ENCODE measurements at places on chromosomes 3 and 15.
A peak's percentile ranks its signal among the peaks of the same experiment; 100 is the strongest.

DNA sequence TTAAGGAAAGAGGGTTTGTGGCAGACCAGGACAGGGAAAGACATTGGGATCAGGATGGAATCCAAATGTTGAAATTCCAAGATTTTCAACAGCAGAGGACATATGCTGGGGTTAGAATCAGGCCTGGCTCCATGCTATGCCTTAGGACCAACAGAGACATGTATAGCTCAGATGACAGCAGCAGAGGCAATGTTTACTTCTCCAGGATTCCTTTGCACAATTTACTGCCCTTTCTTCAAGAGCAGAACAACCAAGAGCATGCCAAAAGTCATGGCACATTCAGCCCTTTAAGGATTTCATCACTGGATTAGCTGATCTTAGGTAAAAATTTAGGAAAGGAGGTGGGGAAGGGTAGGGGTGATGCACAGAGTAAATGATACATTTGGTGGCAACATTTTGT, 69.6 kb upstream of the GSK3B start:
- DNase-seq, result no peak

- DNase-seq, result no peak
These were observed 8.8 kb downstream of the ARID3B start for GRCh38 chr15:74549816-74550215.

DNA sequence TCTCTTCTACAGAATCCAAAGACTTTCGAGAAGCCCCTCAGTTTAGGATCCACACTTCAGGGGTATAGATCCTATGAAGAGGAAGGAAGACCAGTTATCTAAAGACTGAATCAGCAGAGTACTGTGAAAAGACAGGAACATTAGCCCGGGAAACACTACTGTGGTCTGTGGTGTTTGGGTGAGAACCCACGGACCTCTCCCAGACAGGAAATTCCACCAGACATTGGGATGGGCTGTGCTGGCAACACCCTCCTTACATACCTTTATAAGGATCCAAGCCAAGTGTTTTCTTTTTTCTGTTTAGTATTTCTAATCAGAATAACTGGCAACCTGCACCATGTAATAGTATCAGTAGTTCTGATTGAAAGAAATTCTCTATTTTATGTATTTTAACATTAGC, 14.1 kb downstream of the TMEM207 start:
- DNase-seq, result no peak

GRCh38 chr3:77158730-77159581, 119.1 kb downstream of the ROBO2 start:
- peak; percentile 16 for DNase-seq

GRCh38 chr3:62374341-62375218, 1.2 kb upstream of the FEZF2 start:
- peak; percentile 68 for DNase-seq

DNA sequence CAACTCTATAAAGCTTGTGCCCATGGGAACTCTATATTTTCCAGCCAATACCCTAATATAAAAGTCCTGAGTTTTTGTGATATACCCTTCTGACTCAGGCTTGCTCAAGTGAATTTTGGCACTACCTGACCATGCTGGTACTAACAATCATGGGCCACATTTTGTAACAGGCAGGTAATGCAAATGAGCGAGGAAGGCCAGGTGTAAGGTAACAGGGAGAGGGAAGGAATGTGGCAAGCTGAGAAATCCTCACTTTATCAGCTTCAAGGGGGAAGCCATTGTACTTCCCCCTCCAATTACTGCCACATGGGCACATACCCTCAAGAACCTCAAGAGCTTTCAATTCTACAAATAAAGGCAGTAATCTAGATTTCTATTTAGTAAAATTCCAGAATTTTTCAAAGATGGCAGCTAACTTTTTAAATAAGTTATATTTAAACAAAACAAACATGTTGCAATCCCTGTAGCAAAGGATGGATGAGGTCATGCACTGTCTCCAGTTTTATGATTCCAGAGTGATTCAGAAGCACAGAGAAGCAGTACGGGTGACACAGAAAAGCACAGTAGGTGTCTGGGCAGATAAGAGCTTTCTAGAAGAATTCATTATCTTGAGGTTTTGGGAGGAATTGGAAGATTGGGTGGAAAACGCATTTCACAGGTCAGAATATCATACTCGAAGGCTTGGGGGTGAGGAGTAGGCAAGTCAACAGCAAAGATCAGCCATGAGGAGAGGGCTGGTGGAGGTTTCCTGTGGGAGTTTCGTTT, 87.6 kb downstream of the FOXP1 start:
- DNase-seq, result peak; percentile 46
